ENCODE measurements at places on chromosomes 7 and 10.

DNA sequence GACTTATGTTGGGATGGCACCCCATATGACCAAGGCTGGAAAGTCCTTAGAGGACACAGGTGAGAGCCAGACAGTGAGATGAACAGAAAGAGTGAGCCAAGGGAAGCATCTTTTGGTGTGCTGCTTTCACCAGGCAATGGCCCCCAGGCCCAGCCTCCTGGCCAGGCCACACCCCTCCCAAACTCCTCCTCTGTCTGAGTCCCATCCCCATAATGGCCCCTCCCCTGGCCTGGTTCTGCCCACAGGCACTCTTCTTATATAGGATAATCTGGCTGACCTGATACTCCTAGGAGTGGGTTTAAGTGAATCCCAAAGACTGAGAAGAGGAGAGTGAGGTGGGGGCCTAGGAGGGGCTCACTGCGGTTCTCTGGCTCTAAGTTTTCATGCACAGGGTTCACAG lies 252.5 kb downstream of the RPS24 start:
- DNase-seq = no peak

DNA sequence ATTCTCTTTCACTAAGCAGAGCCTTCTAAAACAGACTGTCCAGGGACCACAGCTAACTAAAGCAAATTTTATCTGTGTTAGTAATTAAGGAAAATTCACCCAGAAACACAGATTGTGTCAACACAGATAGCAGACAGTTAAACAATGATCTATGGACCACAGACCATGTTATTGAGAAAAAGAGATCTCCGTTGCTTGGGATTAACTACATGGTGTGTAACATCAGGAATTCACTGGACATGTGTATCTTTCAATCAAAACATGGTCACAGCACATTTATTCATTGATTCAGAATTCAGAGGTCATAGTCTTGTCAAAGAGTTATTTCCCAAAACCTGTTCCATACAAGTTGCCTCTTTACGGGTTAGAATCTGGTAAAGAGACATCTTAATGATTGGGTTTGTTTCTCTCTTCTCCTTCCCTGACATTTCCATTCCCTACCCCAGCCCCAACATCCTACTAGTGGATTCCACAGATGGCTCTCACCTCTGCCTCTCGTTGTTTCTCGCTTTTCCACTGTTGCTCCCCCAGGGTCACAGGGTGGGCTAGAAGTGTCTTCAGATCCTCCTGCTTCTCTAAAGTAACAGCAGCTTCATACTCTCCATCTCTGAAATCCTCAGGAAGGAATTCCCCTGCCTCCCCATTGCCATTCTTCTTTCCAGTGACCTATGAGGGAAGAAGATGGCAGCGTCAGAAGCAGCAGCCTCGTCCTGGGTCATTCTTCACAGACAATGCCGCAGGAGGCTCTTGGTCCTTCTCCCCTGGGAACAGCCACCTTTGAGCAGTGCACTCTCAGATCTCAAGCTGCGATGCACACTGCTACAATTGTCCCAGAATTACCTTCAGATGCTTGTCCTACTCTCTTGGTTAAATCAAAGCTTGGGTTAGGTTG lies 958 bp downstream of the ANKRD1 start:
- no peak for DNase-seq

- DNase-seq = no peak
These were observed 33.4 kb upstream of the VWDE start for GRCh38 chr7:12436896-12437535.

- no peak for DNase-seq
These were observed 189.5 kb downstream of the JAZF1 start for GRCh38 chr7:27991006-27991528.

- no peak for DNase-seq
These were observed 463.2 kb upstream of the GALNT17 start for GRCh38 chr7:70668606-70669358.

GRCh38 chr7:11171569-11172192 lies 198.0 kb downstream of the PHF14 start:
- no peak for DNase-seq

- DNase-seq = no peak
These were observed 104.3 kb upstream of the PLXNA4 start for GRCh38 chr7:132680590-132680989.

DNA sequence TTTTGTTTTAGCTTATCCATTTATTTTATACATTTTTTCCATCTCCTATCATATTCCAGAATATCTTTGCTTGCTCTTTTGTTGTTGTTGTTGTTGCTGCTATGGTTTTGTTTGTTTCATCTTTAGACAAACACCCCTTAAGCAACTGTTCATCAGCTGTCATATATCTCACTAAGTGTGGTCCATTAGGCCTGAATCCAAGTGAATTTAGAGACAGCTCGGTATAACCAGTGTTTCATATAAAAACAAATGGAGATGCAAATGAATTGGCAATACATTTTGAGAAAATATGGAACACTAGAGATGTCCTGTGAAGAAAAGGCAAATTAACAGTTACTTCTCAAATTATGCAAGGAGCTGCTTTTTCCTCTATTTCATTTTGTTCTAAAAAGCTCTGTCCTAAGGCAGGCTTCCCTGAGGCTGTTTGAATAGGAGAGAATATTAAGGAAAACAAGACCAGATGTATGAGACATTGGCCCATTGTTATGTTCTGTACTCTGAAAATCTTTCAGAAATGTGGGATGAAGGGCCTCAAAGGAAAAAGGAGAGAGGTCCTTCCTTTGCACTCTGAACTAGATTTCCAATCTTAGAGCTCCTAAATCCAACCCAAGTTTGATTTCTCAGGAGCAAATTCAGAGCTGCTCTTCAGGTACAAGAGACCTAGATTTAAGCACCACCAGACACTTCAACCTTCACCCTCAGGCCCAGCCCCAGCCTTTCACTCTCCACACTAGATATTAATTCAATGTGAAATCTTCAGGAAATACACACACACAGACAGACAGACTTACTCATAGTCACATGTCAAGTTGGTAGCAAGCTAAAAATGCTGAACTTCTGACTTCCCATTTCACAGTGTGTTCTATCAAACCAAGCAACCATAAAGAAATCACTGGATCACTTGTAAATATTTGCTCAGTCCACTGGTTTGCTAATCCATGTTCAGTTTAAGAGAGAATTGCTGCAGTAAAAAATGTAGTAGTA lies 5.4 kb downstream of the TFEC start:
- DNase-seq = no peak

DNA sequence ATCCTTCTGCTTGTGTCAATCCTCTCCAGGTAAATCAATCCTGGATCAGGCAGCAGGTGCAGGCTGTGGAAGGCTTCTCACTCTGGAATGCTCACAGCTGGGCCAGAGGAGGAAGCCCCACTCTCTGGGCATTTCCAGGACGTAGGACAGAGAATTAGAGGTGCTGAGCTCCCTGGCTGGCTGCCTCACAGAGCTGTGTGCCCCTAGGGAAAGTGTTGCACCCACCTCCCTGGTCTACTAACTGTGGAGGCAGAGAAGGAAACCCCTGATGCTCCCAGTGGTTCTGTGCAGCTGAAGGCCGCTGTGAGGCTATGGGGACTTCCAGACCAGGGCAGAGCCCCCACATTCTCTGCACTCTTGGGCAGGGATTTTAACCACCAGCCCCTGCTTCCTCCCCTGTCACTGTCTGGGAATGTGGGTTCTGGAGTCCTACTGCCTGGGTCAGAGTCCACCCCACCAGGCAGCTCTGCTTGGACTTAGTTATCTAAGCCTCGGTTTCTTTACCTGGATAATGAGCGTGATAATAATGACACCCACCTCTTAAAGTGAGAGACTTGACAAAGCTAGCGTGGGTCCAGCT lies 73.5 kb upstream of the EEPD1 start:
- no peak for DNase-seq

DNA sequence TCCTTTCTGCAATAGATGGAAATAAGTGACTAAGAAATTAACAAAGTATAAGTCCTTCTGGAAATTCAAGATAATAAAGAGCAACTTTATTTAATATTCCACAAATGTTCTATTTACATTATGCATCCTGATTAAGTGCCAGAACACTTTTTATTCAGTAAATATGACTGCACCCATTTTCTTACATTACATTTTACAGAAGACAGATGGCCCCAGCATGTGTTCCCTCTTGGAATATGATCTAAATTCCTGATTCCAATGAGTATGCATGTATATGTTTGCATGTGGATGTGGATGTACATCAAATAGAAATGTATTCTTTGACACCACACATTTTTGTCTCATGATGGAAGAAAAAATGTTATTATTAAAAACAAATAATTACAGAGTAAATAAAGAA lies 628.7 kb upstream of the SEMA3D start:
- no peak for DNase-seq
